ENCODE measurements at places on chromosomes 16 and 17.
A peak's percentile ranks its signal among the peaks of the same experiment; 100 is the strongest.

GRCh38 chr17:5472511-5472910 is 3.7 kb upstream of the DHX33 start:
- peaks cover 54% of the 10 kb centered on the region for H3K36me3 ChIP-seq
- H3K4me3 ChIP-seq = no peak overlapping the region
- peaks cover 18% of the 10 kb centered on the region for H3K4me1 ChIP-seq
- DNase-seq = no peak
- H3K27ac ChIP-seq = no peak overlapping the region
- no peaks in the 10 kb centered on the region for H3K27me3 ChIP-seq

GRCh38 chr16:50298591-50299507 is 32.5 kb downstream of the ADCY7 start:
- H3K4me3 ChIP-seq = no peak overlapping the region
- no peaks in the 10 kb centered on the region for H3K27me3 ChIP-seq
- H3K4me1 ChIP-seq = peaks cover 10% of the 10 kb centered on the region
- no peaks in the 10 kb centered on the region for H3K36me3 ChIP-seq
- no peak overlapping the region for H3K27ac ChIP-seq

- no peaks in the 10 kb centered on the region for H3K27me3 ChIP-seq
- no peak overlapping the region for H3K4me3 ChIP-seq
- H3K27ac ChIP-seq = no peak overlapping the region
- no peaks in the 10 kb centered on the region for H3K4me1 ChIP-seq
Measured at GRCh38 chr16:61677776-61678175, 358.5 kb downstream of the CDH8 start.

DNA sequence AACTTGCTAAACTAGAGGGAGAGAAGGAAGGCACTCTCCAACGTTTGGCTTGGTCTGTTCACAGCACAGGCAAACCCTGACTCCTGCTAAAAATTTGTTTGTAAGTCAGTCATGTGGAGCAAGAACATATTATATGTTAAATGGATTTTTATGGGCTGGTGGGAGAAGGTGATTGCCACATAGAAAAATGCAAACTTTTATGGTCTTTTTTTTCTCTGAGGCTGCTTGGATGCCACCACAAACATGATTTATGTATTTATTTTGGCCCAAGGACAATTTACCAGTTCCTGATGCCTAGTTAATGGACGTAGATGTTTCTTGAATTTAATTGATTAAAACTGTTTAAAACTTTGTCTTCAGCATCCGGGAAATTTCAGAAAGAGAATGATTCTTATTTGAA is 274.2 kb upstream of the MYOCD start:
- no peaks in the 10 kb centered on the region for H3K27me3 ChIP-seq
- H3K4me3 ChIP-seq = no peak overlapping the region
- H3K36me3 ChIP-seq = no peaks in the 10 kb centered on the region
- DNase-seq = no peak
- no peak overlapping the region for H3K27ac ChIP-seq
- H3K4me1 ChIP-seq = no peaks in the 10 kb centered on the region

DNA sequence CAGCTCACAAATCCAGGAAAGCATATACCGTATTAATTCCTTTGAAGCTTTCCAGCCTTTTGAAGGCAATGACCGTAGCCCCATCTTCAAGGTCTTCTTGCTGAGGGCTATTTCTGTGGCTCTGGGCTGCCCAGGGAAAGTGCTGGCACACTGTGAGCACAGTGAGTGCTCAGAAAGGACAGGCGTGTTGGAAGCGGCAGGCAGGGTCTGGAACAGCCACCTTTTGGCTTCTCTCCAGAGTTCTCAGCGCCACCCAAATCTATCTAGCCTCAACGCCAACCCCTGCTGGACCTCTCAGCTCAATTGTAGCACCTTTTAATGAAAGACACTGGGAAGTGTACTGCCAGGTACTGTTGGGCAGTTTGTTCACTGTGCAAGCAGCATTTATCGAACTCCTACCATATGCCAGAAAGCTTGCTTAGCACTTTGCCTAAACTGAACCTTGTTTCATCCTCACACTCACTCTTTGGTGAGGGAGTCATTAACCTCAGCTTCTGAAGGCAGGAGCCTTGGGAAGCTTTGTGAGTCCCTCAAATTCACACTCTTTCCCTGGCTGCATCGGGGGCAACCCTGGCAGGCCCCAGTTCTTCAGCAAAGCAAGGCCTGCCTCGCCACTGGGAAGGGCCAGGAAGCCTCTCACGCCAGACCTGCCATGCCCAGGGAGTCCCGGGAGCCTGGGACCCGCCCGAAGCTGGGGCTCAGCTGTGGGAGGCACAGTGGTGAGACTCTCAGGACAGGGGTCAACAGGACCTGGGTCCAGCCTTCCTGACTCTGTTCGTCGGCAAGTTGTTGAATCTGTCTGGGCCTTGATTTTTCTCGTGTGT is 13.5 kb upstream of the CIBAR2 start:
- H3K36me3 ChIP-seq = no peaks in the 10 kb centered on the region
- DNase-seq = peak; percentile 67
- H3K4me3 ChIP-seq = no peak overlapping the region
- H3K27me3 ChIP-seq = no peaks in the 10 kb centered on the region
- peak overlapping the region; percentile 87 for H3K27ac ChIP-seq
- peaks cover 59% of the 10 kb centered on the region for H3K4me1 ChIP-seq

DNA sequence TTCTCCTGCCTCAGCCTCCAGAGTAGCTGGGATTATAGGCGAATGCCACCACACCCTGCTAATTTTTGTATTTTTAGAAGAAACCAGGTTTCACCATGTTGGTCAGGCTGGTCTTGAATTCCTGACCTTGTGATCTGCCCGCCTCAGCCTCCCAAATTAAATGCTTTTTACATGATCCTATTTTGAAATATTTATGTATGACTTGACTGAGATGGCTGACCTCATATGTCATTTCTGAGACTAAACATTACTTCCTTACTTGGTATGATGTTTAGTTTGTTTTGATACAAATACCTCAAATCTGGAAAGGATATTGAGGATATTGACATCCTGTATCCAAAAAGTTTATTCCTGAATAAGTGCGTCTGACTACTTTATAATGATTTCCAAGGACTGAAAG is 11.9 kb downstream of the CALCOCO2 start:
- H3K27ac ChIP-seq = peak overlapping the region; percentile 99
- H3K4me3 ChIP-seq = peak overlapping the region; percentile 58
- no peaks in the 10 kb centered on the region for H3K27me3 ChIP-seq

DNA sequence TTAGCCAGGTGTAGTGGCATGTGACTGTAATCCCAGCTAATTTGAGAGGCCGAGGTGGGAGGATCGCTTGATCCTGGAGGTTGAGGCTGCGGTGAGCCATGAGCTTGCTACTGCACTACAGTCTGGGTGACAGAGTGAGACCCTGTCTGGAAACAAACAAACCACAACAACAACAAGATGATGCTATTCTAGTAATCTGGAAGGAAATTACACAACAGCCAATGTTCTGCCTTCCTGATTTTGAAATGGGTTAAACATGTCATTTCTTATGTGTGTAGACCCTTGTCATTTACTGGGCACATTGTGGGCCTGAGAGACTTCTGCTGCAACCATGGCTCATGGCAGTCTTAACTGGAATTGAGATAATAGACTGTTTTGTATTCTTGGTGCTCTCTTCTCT is 5.9 kb downstream of the COQ7 start:
- H3K4me1 ChIP-seq = peaks cover 13% of the 10 kb centered on the region
- H3K4me3 ChIP-seq = no peak overlapping the region
- peaks cover 54% of the 10 kb centered on the region for H3K36me3 ChIP-seq
- DNase-seq = no peak
- no peak overlapping the region for H3K27ac ChIP-seq

DNA sequence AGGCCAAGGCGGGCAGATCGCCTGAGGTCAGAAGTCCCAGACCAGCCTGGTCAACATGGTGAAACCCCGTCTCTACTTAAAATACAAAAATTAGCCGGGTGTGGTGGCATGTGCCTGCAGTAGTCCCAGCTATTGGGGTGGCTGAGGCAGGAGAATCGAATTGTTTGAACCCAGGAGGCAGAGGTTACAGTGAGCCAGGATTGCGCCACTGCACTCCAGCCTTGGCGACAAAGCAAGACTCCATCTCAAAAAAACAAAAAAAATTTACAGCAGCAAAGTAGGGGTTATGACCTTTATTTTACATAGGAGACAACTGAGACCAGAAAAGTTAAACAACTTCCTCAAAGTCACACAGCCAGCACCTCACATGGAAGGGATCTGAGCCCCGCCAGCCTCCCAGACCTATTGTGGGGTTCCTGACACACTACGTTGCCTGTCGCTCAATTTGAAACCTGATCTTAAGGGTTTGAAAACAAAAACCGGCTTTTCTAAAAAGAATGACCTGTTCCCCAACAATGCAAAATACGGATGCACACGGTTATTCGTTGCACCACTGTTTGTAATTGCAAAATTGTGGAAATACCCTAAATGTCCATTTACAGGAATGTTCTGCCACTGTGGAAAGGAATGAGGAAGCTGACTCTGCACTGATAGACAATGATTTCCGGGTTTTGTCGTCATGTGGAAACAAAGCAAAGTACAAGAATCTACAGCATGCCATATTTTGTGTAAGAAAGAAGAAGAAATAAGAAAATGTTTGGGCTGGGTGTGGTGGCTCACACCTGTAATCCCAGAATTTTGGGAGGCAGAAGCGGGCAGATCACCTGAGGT is 77.2 kb downstream of the CNGB1 start:
- peaks cover 10% of the 10 kb centered on the region for H3K27me3 ChIP-seq
- DNase-seq = no peak
- no peaks in the 10 kb centered on the region for H3K36me3 ChIP-seq
- no peak overlapping the region for H3K4me3 ChIP-seq

DNA sequence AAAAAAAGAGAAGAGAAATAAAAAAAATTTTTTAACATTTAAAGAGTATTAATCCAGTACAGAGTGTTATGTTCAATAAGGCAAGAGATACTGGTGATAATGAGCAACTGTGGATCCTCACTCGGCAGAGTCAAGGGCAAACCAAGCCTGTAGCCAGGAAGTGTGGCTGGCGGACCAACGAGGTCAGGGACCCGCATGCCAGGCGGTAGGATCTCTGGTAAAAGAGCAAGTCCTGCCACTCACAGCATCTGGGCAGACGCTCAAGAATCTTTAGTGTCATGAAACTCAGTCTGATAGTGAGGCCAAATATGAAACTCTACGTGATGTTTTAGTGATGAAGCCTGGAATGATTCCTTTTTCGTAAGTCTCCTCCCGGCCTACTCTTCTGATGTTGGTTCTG is 8.3 kb upstream of the GEMIN4 start:
- peaks cover 18% of the 10 kb centered on the region for H3K4me1 ChIP-seq
- peak; percentile 49 for DNase-seq
- H3K27me3 ChIP-seq = no peaks in the 10 kb centered on the region
- no peak overlapping the region for H3K4me3 ChIP-seq
- peaks cover 64% of the 10 kb centered on the region for H3K36me3 ChIP-seq

DNA sequence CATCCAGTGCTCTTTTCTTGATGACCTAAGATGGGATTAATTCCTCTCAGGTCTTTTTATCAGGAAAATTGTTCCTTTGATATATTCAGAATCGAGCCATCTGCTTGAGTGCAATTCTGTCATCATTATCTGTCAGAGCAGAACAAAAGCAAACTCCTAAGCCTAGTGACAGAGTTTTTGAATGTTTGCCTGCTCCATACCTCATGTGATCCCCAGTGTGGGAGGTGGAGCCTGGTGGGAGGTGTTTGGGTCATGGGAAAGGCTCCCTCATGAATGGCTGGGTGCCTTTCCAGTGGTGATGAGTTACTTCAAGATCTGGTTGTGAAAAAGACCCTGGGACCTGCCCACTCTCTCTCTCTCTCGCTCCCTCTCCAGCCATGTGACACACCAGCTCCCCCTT is 628.2 kb downstream of the CDH11 start:
- no peak for DNase-seq
- H3K36me3 ChIP-seq = no peaks in the 10 kb centered on the region
- H3K27me3 ChIP-seq = no peaks in the 10 kb centered on the region
- no peak overlapping the region for H3K4me3 ChIP-seq
